ENCODE measurements at places on chromosomes 2 and 18. TPM values are rescaled to one million over a fixed set of nuclear protein-coding genes. Genes with fewer than 3 reads are reported as not detected.

NCKAP5 gene
- 6.0 TPM for total RNA-seq

TEKT4 gene
- not detected for total RNA-seq

HJURP gene
- total RNA-seq = 0.36 TPM

STAT4 gene
- total RNA-seq = 0.82 TPM

MOGAT1 gene
- 0.44 TPM for total RNA-seq

MLPH gene
- 73.5 TPM for total RNA-seq

ARHGAP15 gene
- 7.0 TPM for total RNA-seq

GPR39 gene
- total RNA-seq = not detected

SERPINB13 gene
- total RNA-seq = not detected

BZW1 gene
- total RNA-seq = 63.2 TPM

GRCh38 chr2:205868053-205868452 is 185.8 kb downstream of the NRP2 start:
- no peak for DNase-seq

DNA sequence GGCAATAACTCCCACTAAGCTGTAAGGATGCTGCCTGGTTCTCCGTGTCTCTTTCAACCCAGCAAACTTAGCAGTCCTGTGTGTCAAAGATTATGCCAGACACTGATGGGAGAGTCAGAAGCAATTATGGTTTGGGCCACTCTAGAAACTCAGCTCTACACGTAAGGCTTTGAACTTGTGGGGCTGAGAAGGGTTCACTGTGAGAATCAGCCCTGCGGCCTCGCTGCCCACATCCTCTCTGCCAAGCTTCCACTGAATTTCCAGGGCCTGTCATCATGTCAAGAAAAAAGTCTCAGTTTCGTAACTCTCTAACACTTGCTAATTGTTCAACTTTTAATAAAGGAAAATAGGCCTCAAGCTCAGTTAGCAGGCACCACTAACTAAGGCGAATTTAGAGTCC is 308.8 kb upstream of the LYPD1 start:
- no peak for DNase-seq

DNA sequence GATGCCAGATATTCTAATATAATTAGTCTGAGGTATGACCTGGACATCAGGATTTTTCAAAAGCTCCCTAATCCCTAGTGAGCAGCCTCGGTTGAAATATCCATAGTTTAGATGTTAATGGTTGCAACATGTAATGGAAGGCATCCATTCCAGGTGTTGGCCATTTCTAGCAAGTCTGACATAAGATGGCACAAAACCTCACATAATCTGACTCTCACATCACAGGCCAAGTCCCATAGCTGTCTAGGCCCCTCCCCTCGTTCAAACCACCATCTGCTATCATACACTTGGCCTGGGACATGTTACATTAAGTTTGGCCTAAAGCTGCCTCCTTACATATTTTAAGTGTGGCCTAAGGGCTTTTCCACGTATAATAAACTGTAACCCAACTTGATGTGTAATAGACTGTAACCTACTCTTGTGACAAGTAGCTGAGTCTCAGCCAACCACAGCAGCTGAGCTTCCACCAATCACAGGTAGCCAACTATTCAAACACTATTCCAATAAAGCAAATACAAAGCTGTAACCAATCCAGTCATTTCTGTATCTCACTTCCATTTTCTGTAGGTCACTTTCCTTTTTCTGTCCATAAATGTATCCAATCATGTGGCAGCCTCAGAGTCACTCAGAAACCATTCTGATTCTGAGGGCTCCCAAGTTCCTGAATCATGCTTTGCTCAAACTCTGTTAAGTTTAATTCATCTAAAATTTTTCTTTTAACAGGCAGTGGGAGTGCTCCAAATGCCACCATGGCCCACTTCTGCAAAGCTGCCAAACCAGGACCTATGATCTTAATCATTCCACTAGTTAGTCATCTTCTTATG is 59.4 kb downstream of the ADD2 start:
- DNase-seq = no peak

GRCh38 chr2:237471438-237472186 is 15.4 kb upstream of the MLPH start:
- no peak for DNase-seq

DNA sequence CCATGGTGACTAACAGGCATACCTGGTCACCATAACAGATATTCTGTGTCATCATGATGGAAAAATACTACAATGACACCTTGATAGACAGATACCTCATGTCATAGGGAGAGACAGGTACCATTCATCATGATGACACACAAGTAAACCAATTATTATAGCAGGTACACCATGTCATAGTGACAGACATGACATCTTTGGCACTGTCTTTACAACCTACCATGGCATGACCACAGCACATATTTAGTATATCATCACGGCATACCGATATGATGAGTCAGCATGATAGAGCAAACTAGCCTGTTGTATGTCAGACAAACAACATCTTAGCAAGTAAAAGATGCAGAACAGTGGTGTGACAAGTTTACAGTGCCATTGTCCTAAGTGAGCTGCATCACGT is 101.3 kb upstream of the KLHL29 start:
- DNase-seq = no peak

GRCh38 chr2:101362316-101362715 is 25.0 kb downstream of the CREG2 start:
- no peak for DNase-seq

GRCh38 chr2:69469784-69470183 is 32.5 kb upstream of the NFU1 start:
- no peak for DNase-seq

DNA sequence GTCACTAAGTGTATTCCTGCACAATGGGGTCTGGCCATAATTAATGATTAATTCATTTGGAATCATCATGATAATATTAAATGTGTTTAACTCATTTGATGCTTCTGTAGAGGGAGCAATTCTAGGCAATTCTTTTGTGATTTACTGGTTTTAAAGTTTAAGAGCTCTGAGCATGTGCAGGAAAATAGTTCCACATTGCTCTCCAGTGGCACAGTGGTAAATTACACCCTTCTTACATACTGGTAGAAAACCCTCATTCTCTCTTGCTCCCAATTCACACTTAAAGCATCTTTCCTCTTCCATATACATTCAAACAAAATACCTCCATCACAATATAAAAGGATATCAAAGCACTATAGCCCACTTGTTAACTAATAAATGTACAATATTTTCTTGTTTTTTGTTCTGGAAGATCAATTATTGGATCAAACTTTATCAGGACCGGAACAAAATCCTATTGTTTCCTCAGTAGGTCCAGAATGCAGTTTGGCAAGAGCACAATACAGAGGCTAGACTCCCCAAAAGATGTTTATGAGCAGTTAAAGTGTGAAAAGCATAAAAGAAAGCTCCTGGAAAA is 844.3 kb downstream of the MBD2 start:
- no peak for DNase-seq

DNA sequence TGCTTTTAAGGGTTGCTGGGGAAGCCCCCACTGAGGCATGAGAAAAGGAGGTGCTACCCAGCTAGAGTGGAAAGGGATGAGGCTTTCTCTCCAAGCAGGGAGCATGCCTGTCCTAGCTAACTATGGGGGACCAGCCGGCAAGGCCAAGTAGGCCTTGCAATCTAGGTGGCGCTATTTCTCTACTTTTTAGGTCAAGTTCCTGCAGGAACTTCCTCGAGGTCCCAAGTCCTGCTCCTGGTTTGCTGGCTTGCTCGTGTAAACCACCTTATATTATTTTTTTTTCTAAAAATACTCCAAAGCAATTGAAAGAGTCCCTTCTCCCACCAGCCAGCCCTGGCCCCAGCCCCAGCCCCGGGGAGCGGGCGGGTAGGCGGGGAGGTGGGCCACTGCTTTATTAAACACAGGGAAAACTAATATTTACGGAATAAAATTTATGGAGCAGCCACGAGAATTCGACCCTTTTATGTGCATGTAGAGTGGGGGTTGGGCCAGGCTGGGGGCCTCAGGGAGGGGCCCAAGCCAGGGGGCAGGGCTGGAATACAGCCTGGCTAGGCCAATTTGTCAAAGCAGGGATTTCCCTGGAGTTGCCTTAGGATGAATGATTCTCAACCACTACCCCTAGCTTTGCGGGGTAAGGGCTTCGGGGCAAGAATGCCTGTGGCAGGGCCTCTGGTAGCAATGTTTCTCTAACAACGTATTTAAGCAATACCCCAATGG is 12.8 kb upstream of the IHH start:
- no peak for DNase-seq

DNA sequence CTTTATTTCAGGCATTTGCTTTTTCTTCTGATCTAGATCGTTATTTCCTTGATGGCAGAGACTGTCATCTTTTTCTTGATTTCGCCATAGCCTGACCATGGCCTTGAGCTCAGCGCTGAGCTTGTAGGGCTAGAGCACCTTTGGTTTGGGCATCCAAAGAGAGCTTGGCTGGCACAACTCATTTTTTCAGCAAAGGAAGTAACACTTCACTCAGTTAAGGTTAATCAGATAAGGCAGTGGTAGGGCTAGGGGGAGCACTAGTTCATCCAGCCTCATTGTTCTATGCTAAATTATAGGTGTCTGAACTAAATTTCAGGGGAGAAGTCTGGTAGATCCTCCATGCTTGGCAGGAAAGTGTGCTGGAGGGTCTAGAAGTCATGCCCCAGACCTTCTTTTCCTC is 125.0 kb downstream of the SETBP1 start:
- DNase-seq = no peak

DNA sequence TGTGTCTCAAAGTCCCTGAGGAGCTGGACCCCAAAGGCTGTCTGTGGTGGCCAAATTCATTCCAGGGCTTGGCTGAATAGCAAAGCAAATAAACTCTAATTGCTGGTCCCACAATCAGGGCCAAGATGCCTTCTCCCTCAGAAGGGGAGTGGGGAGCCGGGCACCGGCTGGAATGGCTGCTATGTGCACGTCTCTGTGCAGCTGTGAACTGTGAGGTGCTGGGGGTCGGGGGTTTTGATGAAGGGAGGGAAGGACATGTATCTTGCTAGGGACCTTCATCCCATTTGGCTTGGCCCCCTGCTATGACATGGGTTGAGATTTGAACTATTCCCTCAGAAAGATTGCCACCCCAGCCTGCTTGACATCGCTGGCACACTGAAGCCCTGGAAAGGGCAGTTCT is 60.4 kb downstream of the CIB4 start:
- no peak for DNase-seq

GRCh38 chr2:28389399-28390240 is 3.0 kb upstream of the FOSL2 start:
- DNase-seq = no peak

All from left ventricle myocardium inferior (tissue), 1 donor.